Body of pancreas (tissue), 4 donors: ENCODE measurements at places on chromosomes 4 and X. TPM values are rescaled to one million over a fixed set of nuclear protein-coding genes. Genes with fewer than 3 reads are reported as not detected.

The SSX4B gene
- total RNA-seq = not detected

The TBC1D9 gene
- 11.2 TPM for total RNA-seq

The DDX53 gene
- not detected for total RNA-seq

The GAGE12G gene
- total RNA-seq = not detected

The ZCCHC12 gene
- not detected for total RNA-seq

The BMX gene
- total RNA-seq = not detected

- H3K27me3 ChIP-seq = no peaks in the 10 kb centered on the region
- H3K4me3 ChIP-seq = no peak overlapping the region
- H3K4me1 ChIP-seq = peaks cover 19% of the 10 kb centered on the region
- no peaks in the 10 kb centered on the region for H3K36me3 ChIP-seq
Measured at GRCh38 chrX:13719192-13719856, 15.1 kb downstream of the TRAPPC2 start.

- H3K4me1 ChIP-seq = peaks cover 17% of the 10 kb centered on the region
- no peaks in the 10 kb centered on the region for H3K27me3 ChIP-seq
- H3K27ac ChIP-seq = no peak overlapping the region
- H3K4me3 ChIP-seq = no peak overlapping the region
- H3K36me3 ChIP-seq = no peaks in the 10 kb centered on the region
Measured at GRCh38 chr4:61922766-61923165, 722.6 kb downstream of the ADGRL3 start.

DNA sequence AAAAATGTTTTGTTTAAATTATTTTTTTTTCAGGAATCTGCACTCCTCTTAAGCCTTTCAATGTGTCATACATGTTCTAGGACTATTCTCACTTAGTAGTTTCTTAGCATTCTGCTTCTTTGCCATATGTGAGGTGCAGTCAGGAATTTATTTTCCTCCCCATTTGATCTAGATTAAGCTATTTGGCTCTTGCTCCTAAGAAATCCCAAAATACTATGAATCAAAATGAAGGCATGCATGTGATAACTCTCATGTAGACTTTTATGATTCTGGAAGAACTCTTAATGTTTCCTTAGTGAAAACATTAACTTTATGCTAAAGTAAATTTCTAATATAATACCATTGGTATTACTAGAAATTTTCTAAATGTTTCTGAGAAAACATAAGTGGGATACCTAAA is 664.5 kb downstream of the RAPGEF2 start:
- no peaks in the 10 kb centered on the region for H3K27me3 ChIP-seq
- no peak for DNase-seq
- no peaks in the 10 kb centered on the region for H3K36me3 ChIP-seq
- no peak overlapping the region for H3K27ac ChIP-seq
- H3K4me1 ChIP-seq = peaks cover 4% of the 10 kb centered on the region

- H3K4me3 ChIP-seq = no peak overlapping the region
- DNase-seq = no peak
- no peaks in the 10 kb centered on the region for H3K27me3 ChIP-seq
- H3K27ac ChIP-seq = no peak overlapping the region
- H3K4me1 ChIP-seq = no peaks in the 10 kb centered on the region
Measured at GRCh38 chr4:180234730-180235129, 2008.5 kb upstream of the TENM3 start.

DNA sequence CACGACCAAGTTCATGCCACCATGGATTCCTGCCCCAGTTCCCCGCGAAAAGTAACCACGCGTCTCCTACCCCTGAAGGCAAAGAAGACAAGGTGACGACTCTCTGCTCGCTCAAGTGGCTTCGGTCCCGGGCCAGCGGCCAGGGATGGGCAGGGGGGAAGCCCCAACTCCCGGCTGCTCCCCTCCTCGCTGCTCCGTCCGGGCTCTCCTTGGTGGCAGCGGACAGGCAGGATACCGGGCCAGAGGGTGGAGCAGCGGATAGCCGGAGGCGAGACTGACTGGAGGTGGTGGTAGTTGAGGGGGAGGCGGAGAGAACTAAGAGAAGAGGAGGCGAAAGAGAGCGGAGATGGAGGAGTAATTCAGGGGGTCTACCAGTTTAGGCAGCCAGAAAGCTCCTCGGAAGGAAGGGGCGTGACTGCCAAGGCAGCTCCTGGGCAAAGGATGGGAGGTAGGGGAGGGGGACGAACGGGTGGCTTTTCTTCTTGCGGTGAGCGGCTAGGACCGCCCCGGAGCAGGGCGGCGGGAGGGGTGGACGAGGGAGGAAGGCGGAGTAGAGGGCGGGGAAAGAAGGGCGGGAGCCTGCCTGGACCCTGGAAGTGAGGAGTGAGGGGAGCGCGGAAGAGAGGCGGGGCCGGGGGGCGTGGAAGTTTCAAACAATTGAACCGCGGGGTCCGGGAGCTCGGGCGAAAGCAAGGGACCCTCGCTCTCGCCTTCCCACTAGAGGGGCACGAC is at the start of gene AMOT:
AMOT (minus strand) TSS at position 450 of the 732 bp plus-strand sequence. CDS start 17,705 bp downstream, outside the sequence.
- H3K4me1 ChIP-seq = no peaks in the 10 kb centered on the region
- DNase-seq = peak; percentile 78
- H3K36me3 ChIP-seq = no peaks in the 10 kb centered on the region
- peak within 1 kb of the TSS; percentile 30 for H3K27ac ChIP-seq
- H3K27me3 ChIP-seq = no peaks in the 10 kb centered on the region

DNA sequence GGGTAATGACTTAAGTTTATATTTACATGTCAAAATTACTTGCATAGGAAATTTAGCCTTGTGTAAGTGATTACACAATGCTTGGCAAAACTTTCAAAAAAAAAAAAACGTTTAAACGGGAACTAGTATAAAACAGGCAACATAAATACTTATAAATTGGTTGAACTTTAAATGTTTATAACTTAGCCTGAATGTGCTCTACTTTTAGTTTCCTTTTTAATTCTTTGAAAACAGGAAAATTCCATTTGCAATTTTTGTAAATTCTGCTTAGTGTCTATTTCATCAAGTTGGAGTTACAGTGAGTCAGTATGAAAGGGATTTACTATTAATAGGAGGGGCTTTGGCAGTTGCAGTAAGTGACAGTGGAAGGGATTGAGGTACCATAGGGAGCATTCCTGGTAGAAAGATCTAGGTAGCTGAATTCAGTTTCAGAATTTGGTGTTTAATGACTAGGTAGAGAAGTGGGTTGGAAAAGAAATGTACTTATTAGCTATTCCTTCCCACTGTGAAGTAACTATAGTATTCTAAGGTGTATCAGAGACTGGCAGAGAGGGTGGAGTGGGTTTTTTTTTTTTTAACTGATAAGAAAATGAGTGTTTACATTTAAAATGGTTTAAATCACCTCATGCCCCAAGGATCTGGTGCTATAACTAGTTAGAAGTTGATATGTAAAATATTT is 2.8 kb downstream of the STAG2 start:
- DNase-seq = no peak
- no peaks in the 10 kb centered on the region for H3K27me3 ChIP-seq
- H3K27ac ChIP-seq = no peak overlapping the region
- no peaks in the 10 kb centered on the region for H3K36me3 ChIP-seq

GRCh38 chrX:70324326-70324725 is 34.4 kb downstream of the KIF4A start:
- no peaks in the 10 kb centered on the region for H3K4me1 ChIP-seq
- H3K4me3 ChIP-seq = no peak overlapping the region
- no peaks in the 10 kb centered on the region for H3K36me3 ChIP-seq
- no peak for DNase-seq
- no peak overlapping the region for H3K27ac ChIP-seq
- H3K27me3 ChIP-seq = no peaks in the 10 kb centered on the region

GRCh38 chrX:145825896-145826295 is 8.3 kb downstream of the SLITRK2 start:
- no peaks in the 10 kb centered on the region for H3K27me3 ChIP-seq
- H3K4me3 ChIP-seq = no peak overlapping the region
- peak; percentile 41 for DNase-seq
- H3K27ac ChIP-seq = no peak overlapping the region
- no peaks in the 10 kb centered on the region for H3K4me1 ChIP-seq

GRCh38 chr4:171875291-171875690 is 62.1 kb downstream of the GALNTL6 start:
- H3K27ac ChIP-seq = no peak overlapping the region
- H3K27me3 ChIP-seq = no peaks in the 10 kb centered on the region
- no peak for DNase-seq
- H3K4me3 ChIP-seq = no peak overlapping the region
- H3K4me1 ChIP-seq = no peaks in the 10 kb centered on the region

DNA sequence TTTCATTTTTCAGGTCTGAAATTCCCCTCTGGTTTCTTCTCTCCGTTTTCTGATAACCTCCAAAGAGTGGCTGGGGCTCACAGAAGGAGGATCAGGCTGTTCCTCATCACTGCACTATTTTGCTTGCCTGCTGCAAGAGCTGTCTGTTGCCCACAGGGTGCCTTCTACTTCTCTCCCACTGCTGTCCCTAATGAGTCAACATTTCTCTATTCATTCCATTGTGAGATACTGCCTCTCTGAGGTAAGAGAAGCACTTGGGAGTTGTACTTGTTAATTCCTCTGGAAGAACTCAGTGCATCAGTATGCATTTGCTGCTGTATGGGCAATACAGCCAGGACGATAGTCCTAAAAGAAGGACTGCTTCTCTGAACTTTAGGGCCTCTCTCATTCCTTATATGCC is 34.8 kb downstream of the CT47B1 start:
- H3K36me3 ChIP-seq = no peaks in the 10 kb centered on the region
- no peak overlapping the region for H3K4me3 ChIP-seq
- H3K4me1 ChIP-seq = no peaks in the 10 kb centered on the region
- no peak overlapping the region for H3K27ac ChIP-seq
- no peak for DNase-seq
- no peaks in the 10 kb centered on the region for H3K27me3 ChIP-seq

- no peaks in the 10 kb centered on the region for H3K4me1 ChIP-seq
- H3K4me3 ChIP-seq = no peak overlapping the region
- H3K36me3 ChIP-seq = no peaks in the 10 kb centered on the region
Measured at GRCh38 chr4:130479674-130480073, 1383.7 kb downstream of the C4orf33 start.

DNA sequence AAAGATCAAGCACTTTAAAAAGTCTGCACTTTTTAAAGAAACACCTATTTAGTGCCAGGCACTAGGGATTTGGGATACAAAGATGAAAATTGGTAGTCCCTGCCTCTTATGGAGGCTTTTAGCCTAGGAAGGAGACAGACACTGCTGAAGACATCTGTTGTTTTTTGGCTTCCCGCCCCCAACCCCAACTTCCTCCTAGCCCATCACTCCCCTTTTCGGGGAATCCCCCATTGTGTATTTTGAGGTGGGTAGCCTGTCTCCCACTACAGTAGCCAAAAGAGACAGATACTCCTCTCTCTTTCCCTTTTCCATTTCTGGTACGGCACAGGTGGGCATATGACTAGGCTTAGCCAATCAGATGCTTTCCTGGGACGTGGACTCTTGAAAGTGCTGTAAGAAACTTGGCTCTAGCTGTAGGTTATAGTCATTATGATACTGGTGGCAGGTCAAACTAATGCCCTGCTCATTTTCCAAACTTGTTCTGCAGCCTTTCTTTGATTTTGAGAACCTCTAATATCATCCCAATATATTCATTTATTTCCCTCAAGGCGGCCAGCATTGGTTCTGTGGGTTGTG is 194.6 kb upstream of the RBPJ start:
- peaks cover 14% of the 10 kb centered on the region for H3K4me1 ChIP-seq
- no peaks in the 10 kb centered on the region for H3K36me3 ChIP-seq
- no peaks in the 10 kb centered on the region for H3K27me3 ChIP-seq
- no peak overlapping the region for H3K27ac ChIP-seq
- no peak for DNase-seq
- no peak overlapping the region for H3K4me3 ChIP-seq

DNA sequence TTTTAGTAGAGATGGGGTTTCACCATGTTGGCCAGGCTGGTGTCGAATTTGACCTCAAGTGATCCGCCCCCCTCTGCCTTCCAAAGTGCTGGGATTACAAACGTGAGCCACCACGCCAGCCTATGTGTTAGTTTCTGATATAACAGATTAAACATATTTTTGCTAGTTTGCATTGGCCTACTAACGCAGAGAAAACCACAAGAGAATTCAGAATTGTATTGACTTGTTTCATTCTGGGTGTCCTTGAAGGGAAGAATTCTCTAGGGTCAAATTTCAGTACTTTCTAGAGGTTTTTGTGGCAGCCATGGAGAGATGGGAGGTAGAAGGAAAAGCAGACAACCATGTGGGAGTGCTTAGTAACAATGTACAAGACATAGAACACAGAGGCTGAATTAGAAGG is 46.1 kb upstream of the BMPR1B start:
- DNase-seq = no peak
- H3K4me3 ChIP-seq = no peak overlapping the region
- H3K36me3 ChIP-seq = no peaks in the 10 kb centered on the region
- H3K27ac ChIP-seq = no peak overlapping the region
- no peaks in the 10 kb centered on the region for H3K4me1 ChIP-seq
- H3K27me3 ChIP-seq = no peaks in the 10 kb centered on the region

- H3K27me3 ChIP-seq = no peaks in the 10 kb centered on the region
- H3K36me3 ChIP-seq = no peaks in the 10 kb centered on the region
- no peaks in the 10 kb centered on the region for H3K4me1 ChIP-seq
Measured at GRCh38 chr4:21726255-21726815, 222.2 kb downstream of the KCNIP4 start.
